Activated CD4-positive, alpha-beta memory T cell treated with anti-CD3 and anti-CD28 coated beads, Interleukin-2, amount 10 ng/mL, durations not matched to agents 7 days and 5 days (primary cell): ENCODE measurements at places on chromosomes 12 and 14. TPM values are rescaled to one million over a fixed set of nuclear protein-coding genes. Genes with fewer than 3 reads are reported as not detected.

- no peaks in the 10 kb centered on the region for H3K36me3 ChIP-seq
- H3K27me3 ChIP-seq, result peaks cover 2% of the 10 kb centered on the region
- H3K4me3 ChIP-seq, result no peak overlapping the region
Observed at GRCh38 chr12:123094349-123095077, 56.4 kb downstream of the PITPNM2 start.

DNA sequence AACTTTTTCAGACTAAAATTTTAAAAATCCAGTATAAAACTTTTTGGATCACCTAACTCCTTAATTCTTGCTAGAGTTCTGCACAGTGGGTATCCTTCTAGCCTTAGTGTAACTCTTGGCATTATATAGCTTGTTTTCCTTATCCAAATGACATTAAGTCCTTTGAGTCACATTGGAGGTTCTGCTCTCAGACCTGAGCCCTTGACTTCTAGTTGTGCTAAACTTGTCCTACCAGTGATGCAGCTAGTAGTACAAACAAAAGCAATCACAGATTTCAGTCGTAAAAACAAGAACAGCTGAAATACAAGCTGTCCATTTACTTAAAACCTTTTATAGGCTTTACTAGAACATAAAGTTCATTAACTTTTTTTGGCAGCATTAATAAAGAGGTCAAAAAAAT lies 10.5 kb downstream of the ZBTB1 start:
- DNase-seq, result no peak
- H3K4me1 ChIP-seq, result peaks cover 53% of the 10 kb centered on the region
- no peaks in the 10 kb centered on the region for H3K27me3 ChIP-seq
- H3K4me3 ChIP-seq, result no peak overlapping the region
- peaks cover 13% of the 10 kb centered on the region for H3K36me3 ChIP-seq

GRCh38 chr12:107759410-107759809 lies 1.5 kb downstream of the PRDM4 start:
- H3K4me1 ChIP-seq, result peaks cover 34% of the 10 kb centered on the region
- H3K4me3 ChIP-seq, result peak overlapping the region; percentile 89
- DNase-seq, result peak; percentile 47
- H3K27ac ChIP-seq, result peak overlapping the region; percentile 91

DNA sequence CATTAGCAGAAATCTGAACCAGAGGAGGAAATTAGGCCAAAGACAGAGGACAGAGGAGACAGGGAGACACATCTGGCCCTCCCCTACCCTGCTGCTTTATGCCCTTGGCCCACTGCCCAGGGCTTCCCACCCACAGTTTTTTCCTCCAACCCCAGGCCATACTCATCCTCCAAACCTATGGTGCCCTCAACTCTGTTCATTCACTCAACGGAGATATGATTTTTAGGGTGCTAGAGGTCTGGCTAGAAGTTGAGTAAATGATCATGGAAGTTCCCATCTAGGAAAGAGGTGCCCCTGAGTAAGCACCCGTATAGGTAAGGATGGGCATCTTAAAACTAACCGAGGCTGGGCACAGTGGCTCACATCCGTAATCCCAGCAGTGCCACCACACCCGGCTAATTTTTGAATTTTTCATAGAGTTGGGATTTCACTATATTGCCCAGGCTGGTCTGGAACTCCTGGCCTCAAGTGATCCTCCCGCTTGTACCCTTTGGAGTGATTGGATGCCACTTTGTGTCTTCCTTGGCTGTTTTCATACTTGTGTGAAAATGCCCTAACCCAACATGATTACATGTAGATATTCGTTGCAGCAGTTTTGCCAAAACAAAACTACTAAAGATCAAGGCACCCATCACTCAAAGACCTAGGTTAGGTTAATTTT lies 4.4 kb downstream of the KRT18 start:
- no peak overlapping the region for H3K4me3 ChIP-seq
- H3K27me3 ChIP-seq, result peaks cover 2% of the 10 kb centered on the region
- peaks cover 2% of the 10 kb centered on the region for H3K4me1 ChIP-seq
- no peak overlapping the region for H3K27ac ChIP-seq

DNA sequence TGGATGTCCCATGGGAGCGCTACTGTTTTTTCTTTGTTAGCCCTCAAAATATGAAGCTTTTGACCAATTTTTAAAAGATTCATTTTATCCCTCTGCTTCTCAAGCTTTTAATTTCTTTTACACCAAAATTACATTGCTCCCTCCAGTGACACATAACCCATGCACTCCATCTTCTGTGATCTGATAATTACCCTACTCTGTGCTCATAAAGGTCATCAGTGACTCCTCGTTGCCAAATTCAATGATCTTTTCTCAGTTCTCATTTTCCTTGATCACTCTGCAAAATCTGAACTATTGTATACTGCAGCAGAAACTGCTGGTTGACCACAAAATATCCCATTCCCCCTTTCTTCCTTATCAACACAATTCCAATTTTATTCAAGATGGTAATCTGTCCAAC lies 8.7 kb upstream of the PTGDR start:
- H3K36me3 ChIP-seq, result no peaks in the 10 kb centered on the region
- no peak overlapping the region for H3K27ac ChIP-seq
- no peak for DNase-seq
- H3K4me3 ChIP-seq, result no peak overlapping the region
- peaks cover 10% of the 10 kb centered on the region for H3K4me1 ChIP-seq

GRCh38 chr12:11960646-11961045 lies 110.1 kb upstream of the BCL2L14 start:
- no peaks in the 10 kb centered on the region for H3K27me3 ChIP-seq
- H3K36me3 ChIP-seq, result peaks cover 6% of the 10 kb centered on the region
- DNase-seq, result no peak
- no peak overlapping the region for H3K4me3 ChIP-seq

DNA sequence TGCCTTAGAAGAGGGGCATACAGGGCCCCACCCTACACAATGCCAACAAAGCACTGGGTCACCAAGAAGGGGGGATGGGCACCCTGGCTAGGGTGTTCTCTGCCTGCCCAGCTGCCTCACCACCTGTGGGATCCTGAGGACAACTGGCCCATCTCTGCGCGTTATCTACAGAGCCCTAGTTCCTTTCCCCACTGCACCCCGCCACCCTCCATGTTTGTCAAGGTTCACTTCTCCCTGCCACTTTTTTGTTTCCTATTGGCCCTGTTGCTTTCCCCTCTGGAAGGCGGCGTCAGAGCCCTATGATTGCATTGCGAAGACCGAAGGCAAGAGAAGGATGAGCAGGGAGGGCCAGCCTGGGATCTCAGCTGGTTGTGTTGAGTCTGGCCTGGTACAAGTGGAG lies 1.6 kb downstream of the SLC48A1 start:
- H3K27me3 ChIP-seq, result peaks cover 5% of the 10 kb centered on the region
- peaks cover 9% of the 10 kb centered on the region for H3K36me3 ChIP-seq
- DNase-seq, result no peak
- peaks cover 54% of the 10 kb centered on the region for H3K4me1 ChIP-seq
- H3K4me3 ChIP-seq, result peak overlapping the region; percentile 91

- no peak overlapping the region for H3K4me3 ChIP-seq
- DNase-seq, result peak; percentile 11
- no peaks in the 10 kb centered on the region for H3K36me3 ChIP-seq
- H3K27ac ChIP-seq, result no peak overlapping the region
- no peaks in the 10 kb centered on the region for H3K27me3 ChIP-seq
- H3K4me1 ChIP-seq, result no peaks in the 10 kb centered on the region
Observed at GRCh38 chr14:104428860-104429259, 150.7 kb upstream of the C14orf180 start.

GRCh38 chr12:44915958-44916357 lies 39.8 kb upstream of the NELL2 start:
- no peaks in the 10 kb centered on the region for H3K4me1 ChIP-seq
- no peak overlapping the region for H3K27ac ChIP-seq
- no peak for DNase-seq
- H3K4me3 ChIP-seq, result no peak overlapping the region
- H3K27me3 ChIP-seq, result no peaks in the 10 kb centered on the region
- H3K36me3 ChIP-seq, result no peaks in the 10 kb centered on the region

The SERPINA5 gene
- not detected for total RNA-seq

The KRT3 gene
- not detected for total RNA-seq

The TMEM229B gene
- total RNA-seq, result 13.3 TPM

The PIANP gene
- total RNA-seq, result not detected
